Right renal pelvis (tissue), 4 donors: ENCODE measurements at places on chromosomes 6 and 20. TPM values are rescaled to one million over a fixed set of nuclear protein-coding genes. Genes with fewer than 3 reads are reported as not detected.
A peak's percentile ranks its signal among the peaks of the same experiment; 100 is the strongest.

Gene ACOT13
- polyA plus RNA-seq, result 41.2 TPM

Gene PHACTR1
- 14.3 TPM for polyA plus RNA-seq

Gene DBNDD2
- polyA plus RNA-seq, result 24.7 TPM

GRCh38 chr6:56510984-56511531 lies 131.6 kb downstream of the DST start:
- no peak for DNase-seq

DNA sequence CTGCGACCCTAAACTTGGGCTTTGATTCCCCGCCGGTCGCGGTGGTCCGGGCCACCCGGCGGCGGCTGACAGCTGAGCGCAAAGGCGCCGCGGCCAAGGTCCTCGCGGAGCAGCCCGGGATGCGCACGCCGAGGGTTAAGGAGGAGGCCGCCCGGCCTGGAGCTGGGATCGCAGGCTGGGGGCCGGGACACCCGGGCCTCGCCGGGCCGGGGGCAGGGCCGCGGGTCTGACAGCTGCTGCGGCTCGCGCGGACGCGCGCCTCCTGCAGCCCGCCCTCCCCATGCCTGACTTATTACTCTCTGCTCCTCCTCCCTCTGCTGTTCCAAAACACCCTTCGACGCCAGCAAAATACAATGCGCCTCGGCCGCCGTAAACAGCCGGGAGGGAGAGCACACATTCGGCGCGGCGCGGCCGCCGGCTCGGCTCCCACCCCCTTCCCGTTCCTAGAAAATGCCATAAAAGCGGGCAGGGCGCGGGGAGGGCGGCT lies 746 bp downstream of the BACH2 start:
- no peak for DNase-seq

DNA sequence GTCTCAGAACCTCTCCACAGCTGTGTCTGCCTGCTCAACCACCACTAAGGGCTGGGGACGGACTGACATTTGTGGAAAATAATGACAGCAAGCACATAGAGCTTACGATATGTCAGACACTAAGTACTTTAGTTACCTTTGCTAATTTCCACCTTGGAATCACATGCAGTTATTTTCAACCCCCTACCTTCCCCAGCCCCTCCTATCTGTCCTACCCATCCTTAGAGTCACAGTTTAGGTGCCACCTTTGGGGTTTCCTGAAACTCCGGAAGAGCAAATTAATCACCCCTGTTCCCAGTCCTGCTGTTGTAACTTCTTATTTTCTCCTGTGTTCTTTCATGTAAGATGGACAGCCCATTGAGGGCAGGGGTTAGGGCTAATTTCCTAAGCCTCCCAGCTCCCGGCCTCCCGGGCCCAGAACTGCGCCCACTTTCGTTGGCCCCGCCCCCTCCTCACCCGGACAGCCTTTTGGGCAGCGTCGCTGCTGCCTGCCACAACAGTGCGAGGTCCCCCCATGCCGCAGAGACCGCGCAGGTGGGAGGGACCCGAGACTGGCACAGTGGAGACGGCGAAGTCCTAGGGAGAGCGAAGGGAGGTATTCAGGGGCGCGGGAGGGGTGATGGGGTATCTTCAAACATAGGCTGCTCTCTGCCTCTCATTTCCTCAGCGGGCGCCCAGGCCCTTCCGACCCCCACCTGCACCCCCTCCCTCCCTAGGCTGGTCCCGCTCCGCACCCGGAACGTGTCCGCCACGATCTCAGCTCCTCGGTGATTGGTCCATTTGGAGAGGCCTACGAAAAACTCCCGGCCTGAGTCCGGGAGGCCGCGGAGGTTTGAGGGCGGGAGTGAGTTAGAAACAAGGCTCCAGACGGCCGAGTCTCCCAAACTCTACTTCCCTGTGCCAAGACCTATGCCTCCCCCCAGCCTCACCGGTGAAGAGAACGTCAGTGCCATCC lies 1.1 kb downstream of the DDAH2 start:
- no peak for DNase-seq

DNA sequence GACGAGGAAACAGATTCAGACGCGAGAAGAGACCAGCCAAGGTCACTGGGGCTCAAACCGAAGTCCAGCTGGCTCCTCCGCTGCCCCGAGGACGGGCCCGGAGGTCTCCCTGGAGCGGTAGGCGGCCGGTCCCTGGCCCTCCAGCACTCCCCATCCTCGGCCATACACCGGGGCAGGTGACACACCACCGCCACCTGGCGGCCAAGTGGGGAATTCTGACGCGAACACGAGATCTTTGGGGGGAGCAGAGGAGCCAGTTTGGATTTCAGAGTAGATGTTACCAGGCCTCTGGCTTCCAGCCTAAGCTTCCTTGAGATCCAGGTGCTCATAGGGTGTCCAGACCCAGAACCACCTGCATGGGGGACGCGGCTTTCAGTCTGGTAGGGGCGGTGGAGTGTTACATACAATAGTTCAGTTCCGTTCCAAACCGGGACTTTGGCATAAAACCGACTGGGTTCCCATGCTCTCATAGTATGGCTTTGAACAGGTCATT lies 16.1 kb downstream of the BPIFB1 start:
- peak; percentile 41 for DNase-seq

DNA sequence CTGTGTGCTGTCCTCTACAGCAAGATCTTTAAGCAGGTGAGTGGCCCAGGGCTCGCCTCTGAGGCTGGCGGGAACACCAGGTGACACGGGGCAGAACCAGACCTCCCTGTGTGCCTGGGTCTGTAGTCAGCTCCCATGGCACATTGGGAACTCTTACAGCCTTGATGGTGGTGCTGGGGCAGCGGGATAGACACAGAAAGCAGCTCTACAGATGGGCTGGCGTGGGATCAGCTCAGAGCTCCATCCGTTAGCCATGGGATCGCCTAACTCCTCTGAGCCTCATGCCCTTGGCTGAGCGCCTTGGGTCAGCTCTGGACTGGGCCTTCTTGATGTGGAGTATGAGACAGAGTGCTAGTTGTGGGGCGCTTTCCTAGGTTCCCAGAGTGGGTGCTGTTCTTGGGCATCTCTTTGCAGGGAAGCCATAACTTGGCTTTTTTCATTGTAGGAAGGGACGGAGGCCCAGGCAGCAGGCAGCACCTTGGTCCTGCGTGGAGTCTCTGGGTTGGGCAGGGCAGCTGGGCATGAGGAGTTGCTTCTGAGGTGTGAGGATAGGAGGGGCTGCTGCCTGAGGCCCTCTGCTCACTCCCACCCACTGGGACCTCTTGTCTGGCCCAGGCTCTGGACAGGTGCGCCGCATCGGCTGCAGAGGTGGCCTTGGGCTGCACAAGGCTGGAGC lies 51.3 kb downstream of the EFCAB8 start:
- no peak for DNase-seq

- no peak for DNase-seq
Measured at GRCh38 chr6:114941078-114941477, 598.3 kb upstream of the HS3ST5 start.

DNA sequence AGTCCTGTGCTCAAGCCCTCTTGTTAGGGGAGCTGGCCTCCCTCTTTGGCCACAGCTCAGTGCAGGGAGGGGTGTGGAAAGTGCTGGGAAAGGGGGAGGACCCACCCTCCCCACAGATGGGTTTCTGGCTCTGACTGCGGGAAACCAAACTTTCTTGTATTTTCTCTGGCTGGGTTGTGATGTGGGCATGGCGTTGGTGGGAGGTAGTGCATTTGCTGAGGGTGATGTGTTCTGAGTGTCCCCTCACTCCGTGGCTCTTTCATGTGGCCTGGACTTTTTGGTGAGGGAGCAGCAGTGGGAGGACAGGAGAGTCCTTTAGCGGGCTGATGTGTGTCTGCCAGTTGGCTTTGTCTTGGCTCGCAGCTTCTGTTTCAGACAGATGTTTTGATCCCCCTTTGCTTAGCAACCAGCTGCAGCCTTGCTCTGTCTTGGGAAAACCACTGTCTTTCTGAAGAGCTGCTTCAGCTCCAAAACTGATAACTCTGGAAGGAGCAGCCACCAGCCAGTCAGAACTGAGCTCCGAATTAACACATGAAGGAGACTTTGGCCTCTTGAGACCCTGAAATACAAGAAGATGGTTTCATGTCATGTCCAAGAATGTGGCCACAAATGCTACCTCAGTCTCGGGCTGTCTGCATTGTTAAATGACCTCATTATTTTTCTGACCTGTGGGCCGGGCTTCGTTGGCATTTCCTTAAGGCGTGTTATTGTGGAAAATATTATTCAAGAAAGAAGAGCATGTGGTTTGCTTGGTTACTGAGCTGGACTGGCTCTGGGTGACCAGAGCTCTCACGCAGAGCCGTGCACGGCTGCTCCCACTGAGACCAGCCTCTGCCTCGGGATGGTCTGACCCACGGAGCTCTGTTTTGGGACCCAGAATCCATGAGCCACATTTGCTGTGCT lies 21.5 kb downstream of the SYNJ2 start:
- DNase-seq, result no peak

GRCh38 chr6:112920994-112921393 lies 573.9 kb downstream of the RFPL4B start:
- no peak for DNase-seq

GRCh38 chr20:44435630-44436335 lies 39.9 kb upstream of the TTPAL start:
- DNase-seq, result no peak

DNA sequence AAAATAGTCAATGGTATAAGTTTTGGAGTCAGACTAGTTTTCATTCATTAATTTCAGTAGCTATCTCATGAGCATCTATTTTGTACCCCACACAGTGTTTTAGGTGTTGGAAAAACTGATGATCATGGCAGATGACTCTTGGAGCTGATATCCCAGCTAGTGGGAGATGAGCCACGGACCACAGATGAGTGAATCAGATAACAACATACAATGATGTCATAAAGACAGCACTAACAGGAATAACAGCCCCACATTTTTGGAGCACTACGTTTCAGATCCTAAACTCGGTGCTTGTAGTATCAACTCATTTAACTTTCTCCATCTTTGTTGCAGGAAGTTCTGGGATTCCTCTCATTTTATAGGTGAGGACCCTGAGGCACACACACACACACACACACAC lies 67.8 kb upstream of the EDN3 start:
- DNase-seq, result no peak

DNA sequence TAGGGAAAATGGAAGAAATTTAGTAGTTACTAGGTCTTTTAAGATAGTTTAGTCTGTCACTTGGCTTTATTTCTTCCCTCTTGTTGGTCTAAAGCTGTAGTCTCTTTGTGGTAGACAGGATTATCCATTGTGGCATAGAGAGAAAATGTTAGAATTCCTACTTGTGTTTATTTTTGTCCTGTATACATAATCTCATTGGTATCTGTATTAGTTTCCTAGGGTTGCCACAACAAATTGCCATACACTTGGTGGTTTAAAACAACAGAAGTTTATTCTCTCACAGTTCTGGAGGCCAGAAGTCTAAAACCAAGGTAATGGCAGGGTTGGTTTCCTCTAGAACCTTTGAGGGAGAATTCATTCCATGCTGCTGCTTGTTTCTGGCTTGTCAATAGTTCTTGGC lies 119.4 kb downstream of the ZFAND3 start:
- no peak for DNase-seq
